ENCODE measurements at places on chromosomes 7 and 10. TPM values are rescaled to one million over a fixed set of nuclear protein-coding genes. Genes with fewer than 3 reads are reported as not detected.

Gene TMEM196
- total RNA-seq = not detected

- no peaks in the 10 kb centered on the region for H3K27me3 ChIP-seq
- H3K4me3 ChIP-seq = no peak overlapping the region
Measured at GRCh38 chr7:152162287-152162686, 136.8 kb downstream of the GALNT11 start.

Gene AKR1C8
- 0.52 TPM for total RNA-seq

Gene COL1A2
- total RNA-seq = 284 TPM

- H3K27me3 ChIP-seq = no peaks in the 10 kb centered on the region
- H3K36me3 ChIP-seq = peaks cover 22% of the 10 kb centered on the region
- DNase-seq = no peak
Measured at GRCh38 chr7:149067869-149068268, 22.6 kb downstream of the ZNF786 start.

GRCh38 chr7:32071466-32072091 lies 1.4 kb upstream of the PDE1C start:
- H3K27me3 ChIP-seq = no peaks in the 10 kb centered on the region
- peak overlapping the region; percentile 86 for H3K27ac ChIP-seq
- no peaks in the 10 kb centered on the region for H3K4me1 ChIP-seq
- peak overlapping the region; percentile 52 for H3K4me3 ChIP-seq
- H3K36me3 ChIP-seq = no peaks in the 10 kb centered on the region
- no peak for DNase-seq

GRCh38 chr7:111529507-111530355 lies 32.6 kb downstream of the IMMP2L start:
- no peak overlapping the region for H3K27ac ChIP-seq
- no peaks in the 10 kb centered on the region for H3K4me1 ChIP-seq
- no peak overlapping the region for H3K4me3 ChIP-seq
- H3K36me3 ChIP-seq = no peaks in the 10 kb centered on the region
- no peaks in the 10 kb centered on the region for H3K27me3 ChIP-seq
- no peak for DNase-seq

GRCh38 chr10:94219829-94220228 lies 142.9 kb downstream of the NOC3L start:
- no peaks in the 10 kb centered on the region for H3K4me1 ChIP-seq
- no peak overlapping the region for H3K27ac ChIP-seq
- no peaks in the 10 kb centered on the region for H3K27me3 ChIP-seq
- no peak for DNase-seq
- no peaks in the 10 kb centered on the region for H3K36me3 ChIP-seq

DNA sequence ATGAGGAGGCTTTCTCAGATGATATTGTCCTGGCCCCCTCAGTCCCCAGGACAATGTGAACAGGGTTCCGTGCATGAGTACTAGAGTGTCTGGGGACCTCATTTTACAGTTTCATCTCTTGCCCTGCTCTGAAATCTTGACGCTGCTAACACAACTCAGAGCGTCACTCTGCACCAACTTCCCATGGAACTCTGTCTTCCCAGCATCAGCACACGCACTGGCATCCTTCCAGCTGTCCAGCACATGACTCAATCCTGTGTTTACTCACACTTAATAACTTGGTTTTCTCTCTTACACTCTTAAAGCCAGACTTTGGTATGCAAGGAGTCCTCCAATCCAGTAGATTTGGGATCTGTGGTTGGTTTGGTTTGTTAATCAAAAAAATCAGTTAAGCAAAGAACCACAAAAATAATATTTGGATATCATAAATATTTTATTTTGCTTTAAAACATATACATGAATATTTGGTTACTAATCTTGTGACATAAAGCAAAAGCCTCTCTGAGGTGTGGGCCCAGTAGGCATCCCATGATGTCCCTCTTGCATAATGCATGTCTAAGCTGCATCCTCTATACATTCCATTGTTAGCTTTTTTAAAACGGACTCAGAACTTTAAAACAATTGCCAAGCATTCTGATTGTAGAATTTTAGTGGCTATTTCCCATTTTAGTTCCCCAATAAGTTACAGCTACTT lies 131.0 kb downstream of the CXCL12 start:
- H3K36me3 ChIP-seq = no peaks in the 10 kb centered on the region
- H3K27me3 ChIP-seq = no peaks in the 10 kb centered on the region
- peaks cover 8% of the 10 kb centered on the region for H3K4me1 ChIP-seq
- no peak overlapping the region for H3K4me3 ChIP-seq

Gene RFC2
- total RNA-seq = 9.5 TPM

Gene GIMAP6
- 29.3 TPM for total RNA-seq

Gene CPN1
- not detected for total RNA-seq

DNA sequence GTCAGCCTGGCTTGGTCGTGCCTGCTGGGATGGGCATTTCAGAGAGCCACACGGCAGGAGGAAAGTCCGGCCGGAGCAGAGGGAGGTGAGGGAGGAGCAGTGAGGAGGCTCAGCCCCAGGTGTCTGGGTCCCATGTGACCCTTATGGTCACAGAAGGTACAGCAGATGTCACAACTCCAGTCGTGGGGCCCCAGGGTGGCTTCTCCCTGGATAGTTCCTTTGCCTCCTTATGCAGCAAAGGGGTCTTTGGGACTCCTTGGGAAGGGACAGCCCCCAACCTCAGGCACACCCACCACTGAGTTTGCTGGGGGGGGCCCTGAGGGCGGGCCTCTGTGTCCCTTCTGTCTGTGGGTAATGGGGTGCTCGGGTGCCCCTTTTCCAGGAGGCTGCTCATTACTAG lies 19.6 kb upstream of the PRKAG2 start:
- no peaks in the 10 kb centered on the region for H3K27me3 ChIP-seq
- no peak overlapping the region for H3K27ac ChIP-seq
- peak; percentile 53 for DNase-seq
- H3K36me3 ChIP-seq = no peaks in the 10 kb centered on the region
- no peak overlapping the region for H3K4me3 ChIP-seq

GRCh38 chr10:117134306-117135025 lies 3.6 kb downstream of the VAX1 start:
- no peaks in the 10 kb centered on the region for H3K36me3 ChIP-seq
- no peak overlapping the region for H3K27ac ChIP-seq
- no peak overlapping the region for H3K4me3 ChIP-seq
- peaks cover 4% of the 10 kb centered on the region for H3K27me3 ChIP-seq
- peaks cover 49% of the 10 kb centered on the region for H3K4me1 ChIP-seq
- DNase-seq = peak; percentile 75

Gene GRID2IP
- 0.63 TPM for total RNA-seq

Gene PHYHIPL
- not detected for total RNA-seq

Gene DDX56
- total RNA-seq = 60.4 TPM

GRCh38 chr10:30755441-30755953 lies 125.9 kb upstream of the LYZL2 start:
- no peaks in the 10 kb centered on the region for H3K36me3 ChIP-seq
- H3K27ac ChIP-seq = no peak overlapping the region
- no peaks in the 10 kb centered on the region for H3K27me3 ChIP-seq
- DNase-seq = no peak
- H3K4me3 ChIP-seq = no peak overlapping the region
- H3K4me1 ChIP-seq = peaks cover 5% of the 10 kb centered on the region

Gene RPEL1
- total RNA-seq = not detected

Gene CFAP46
- 5.2 TPM for total RNA-seq

DNA sequence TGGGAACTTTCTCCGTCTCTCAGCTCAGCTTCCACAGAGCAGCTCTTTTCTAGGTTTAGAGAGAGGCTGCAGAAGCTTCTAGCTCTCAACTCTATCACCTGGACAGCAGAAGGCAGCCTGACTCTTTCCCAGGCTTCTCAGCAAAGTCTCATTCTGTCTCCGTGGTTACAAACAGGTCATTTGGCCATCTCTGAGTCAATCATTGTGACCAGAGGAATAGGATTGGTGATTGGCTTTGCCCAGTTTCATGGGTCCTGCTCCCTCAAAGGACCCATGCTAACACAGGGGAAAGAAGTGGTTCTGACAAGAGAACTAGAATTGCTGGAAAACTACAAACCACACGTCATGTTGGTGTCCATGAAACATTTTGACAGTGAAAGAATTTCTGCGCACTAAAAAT lies 43.6 kb downstream of the PRR15 start:
- H3K27me3 ChIP-seq = no peaks in the 10 kb centered on the region
- no peaks in the 10 kb centered on the region for H3K36me3 ChIP-seq
- no peak overlapping the region for H3K27ac ChIP-seq

Gene RARRES2
- total RNA-seq = 303 TPM

Gene CCDC7
- 17.2 TPM for total RNA-seq

- H3K4me3 ChIP-seq = no peak overlapping the region
- peaks cover 34% of the 10 kb centered on the region for H3K36me3 ChIP-seq
- no peak for DNase-seq
- H3K27me3 ChIP-seq = no peaks in the 10 kb centered on the region
- H3K4me1 ChIP-seq = no peaks in the 10 kb centered on the region
Measured at GRCh38 chr7:99027841-99028240, 116.1 kb downstream of the SMURF1 start.

Gene OR6B1
- not detected for total RNA-seq

Gene NUDT13
- 3.0 TPM for total RNA-seq

DNA sequence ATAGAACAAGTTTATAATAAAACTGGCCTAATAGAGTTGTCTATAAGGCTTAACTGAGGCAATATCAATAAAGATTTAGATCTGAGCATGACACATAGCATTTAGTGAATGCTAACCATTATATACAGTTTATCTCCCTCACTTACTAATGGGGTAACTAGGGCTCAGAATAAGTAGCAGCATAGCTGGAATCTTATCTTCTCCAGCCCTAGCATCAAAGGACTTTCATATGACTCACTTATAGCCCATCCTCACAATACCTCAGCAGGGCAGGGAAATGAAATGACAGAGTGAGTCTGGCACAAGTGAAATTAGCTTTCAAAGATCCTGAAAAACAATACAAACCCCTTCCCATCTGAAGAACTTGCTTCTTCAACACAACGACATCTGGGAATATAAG lies 362.9 kb downstream of the KIF20B start:
- no peak overlapping the region for H3K27ac ChIP-seq
- no peaks in the 10 kb centered on the region for H3K36me3 ChIP-seq
- no peaks in the 10 kb centered on the region for H3K27me3 ChIP-seq
- DNase-seq = no peak
- no peaks in the 10 kb centered on the region for H3K4me1 ChIP-seq
- H3K4me3 ChIP-seq = no peak overlapping the region

Gene SEMA3D
- total RNA-seq = 3.5 TPM

DNA sequence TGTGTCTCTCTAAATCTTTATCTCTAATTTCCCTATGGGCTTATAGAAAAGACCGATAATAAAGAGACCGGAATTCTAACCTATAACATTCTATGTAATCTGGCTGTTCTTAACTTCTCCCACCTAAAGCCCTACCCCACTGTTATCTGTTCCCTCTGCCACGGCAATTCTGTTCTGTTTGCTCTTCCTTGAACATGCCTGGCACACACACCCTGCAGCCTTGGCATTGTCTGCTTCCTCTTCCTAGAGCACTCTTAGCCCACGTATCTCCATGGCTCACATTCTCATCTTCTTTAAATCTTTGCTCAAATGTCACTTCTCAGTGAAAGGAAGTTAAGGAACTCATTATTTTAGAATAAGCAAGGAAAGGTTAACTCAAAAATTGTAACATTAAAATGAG lies 309.2 kb downstream of the GPR158 start:
- H3K36me3 ChIP-seq = no peaks in the 10 kb centered on the region
- H3K4me1 ChIP-seq = no peaks in the 10 kb centered on the region
- no peak for DNase-seq

- H3K27me3 ChIP-seq = no peaks in the 10 kb centered on the region
- peak overlapping the region; percentile 59 for H3K4me3 ChIP-seq
- peak overlapping the region; percentile 99 for H3K27ac ChIP-seq
- DNase-seq = no peak
- H3K4me1 ChIP-seq = peaks cover 64% of the 10 kb centered on the region
Measured at GRCh38 chr10:102113956-102114857, 6.0 kb downstream of the LDB1 start.

DNA sequence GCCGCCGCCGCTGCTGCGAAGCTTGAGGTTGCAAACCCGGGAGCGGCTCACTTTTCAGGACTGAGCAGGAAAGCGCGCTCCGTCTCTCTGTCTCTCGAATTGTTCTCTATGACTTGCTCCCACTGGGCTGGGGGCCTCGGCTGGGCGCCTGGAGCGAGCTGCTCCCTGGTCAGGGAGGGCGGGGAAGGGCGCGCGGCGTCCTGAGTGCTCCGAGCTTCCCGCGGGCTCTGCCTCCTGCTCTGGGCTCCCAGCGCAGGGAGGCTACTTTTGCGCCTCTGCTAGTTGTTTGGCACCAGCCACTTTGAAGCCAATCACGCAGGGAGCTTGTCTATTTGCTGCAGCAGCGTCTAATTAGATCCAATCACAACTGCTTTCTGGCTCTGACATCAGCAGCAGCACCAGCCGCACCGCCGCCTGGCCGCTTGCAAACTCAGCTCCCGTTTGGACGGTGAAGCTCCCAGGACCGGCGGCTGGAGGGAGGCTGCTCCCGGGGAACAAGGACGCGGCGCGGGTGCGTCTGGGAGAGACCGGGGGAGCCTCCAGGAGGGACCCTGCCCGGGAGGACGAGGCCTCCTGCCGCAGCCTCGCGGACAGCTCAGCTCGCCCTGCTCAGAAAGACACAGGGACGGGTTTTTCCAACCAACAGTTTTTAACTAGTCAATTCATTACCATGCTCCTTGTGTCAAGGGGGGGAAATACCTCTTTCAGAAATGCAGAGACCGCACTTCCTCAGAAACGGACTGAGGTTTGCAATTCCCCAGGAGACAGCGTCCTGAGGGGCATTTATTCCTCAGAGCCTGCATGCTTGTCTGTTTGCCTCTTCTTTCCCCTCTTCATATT lies at the start of gene ADARB2:
Gene ADARB2, minus strand, starts transcription at position 304 of the 840 bp plus-strand sequence.
- H3K27me3 ChIP-seq = peaks cover 18% of the 10 kb centered on the region
- H3K4me1 ChIP-seq = peaks cover 15% of the 10 kb centered on the region
- H3K36me3 ChIP-seq = no peaks in the 10 kb centered on the region
- H3K4me3 ChIP-seq = no peak within 1 kb of the TSS
- DNase-seq = peak; percentile 84

Gene CALHM2
- total RNA-seq = 39.5 TPM

All from upper lobe of left lung (tissue), 6 donors.